ENCODE measurements at places on chromosomes 7 and 10.

DNA sequence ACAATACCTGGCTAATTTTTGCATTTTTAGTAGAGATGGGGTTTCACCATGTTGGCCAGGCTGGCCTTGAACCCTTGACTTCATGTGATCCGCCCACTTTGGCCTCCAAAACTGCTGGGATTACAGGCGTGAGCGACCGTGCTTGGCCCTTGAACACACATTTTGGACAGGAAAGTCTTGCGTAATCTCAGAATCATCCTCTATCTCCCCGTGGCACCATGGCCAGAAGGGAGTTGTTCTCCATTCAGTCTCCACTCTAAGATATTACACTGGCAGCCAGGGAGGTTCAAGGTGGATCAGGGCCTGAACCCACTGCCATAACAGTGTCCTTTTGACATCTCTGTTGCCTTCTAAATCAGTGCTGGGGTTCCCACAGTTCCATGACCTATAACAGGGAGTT is 29.2 kb upstream of the GALNTL5 start:
- DNase-seq, result no peak

DNA sequence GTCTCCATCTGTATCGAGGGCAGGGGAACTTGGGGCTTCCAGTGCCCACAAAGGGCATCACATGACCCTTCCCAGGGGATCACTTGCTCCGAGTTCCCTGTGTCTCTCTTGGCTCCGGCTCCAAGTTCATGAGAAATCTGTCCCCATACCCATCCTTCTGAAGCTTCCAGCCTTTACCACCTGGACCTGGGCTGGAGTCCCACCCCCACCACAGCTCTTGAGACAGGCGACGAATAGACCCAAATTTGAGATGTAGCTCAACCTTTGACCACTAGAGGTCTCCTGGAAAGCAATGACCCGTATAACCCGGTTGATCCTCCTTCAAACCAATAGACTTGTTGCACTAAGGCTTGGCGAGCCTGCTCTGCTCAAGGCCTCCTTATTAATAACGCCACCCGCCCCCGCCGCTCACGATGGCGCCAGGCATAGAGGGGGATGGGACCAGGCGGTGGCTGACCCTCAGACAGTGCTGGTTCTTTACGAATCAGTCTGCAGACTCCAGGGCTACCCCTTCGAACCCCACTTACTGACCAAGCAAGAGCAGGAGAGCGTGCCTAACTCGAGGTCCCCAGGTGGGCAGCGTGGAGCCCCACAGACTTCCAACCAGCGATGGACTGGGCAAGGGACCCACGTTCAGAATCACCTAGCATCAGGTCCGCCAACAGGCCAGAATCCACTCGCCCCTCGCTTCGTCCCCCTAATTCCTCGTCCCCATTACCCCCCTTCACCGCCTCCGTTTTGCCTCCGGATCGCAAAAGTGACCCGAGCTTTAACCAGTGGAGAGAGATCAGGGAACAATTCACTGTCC is 4.4 kb upstream of the ARID5B start:
- DNase-seq, result no peak

- DNase-seq, result no peak
Observed at GRCh38 chr7:92589056-92589455, 1.1 kb downstream of the FAM133B start.

GRCh38 chr7:122046402-122046801 is 97.6 kb downstream of the AASS start:
- no peak for DNase-seq

- DNase-seq, result no peak
Observed at GRCh38 chr7:121531175-121532070, 135.3 kb upstream of the FAM3C start.

GRCh38 chr10:61475449-61475873 is 22.3 kb upstream of the TMEM26 start:
- no peak for DNase-seq

- no peak for DNase-seq
Observed at GRCh38 chr7:17305387-17306171, 7.1 kb downstream of the AHR start.

GRCh38 chr10:63155388-63156020 is 22.4 kb downstream of the NRBF2 start:
- no peak for DNase-seq

DNA sequence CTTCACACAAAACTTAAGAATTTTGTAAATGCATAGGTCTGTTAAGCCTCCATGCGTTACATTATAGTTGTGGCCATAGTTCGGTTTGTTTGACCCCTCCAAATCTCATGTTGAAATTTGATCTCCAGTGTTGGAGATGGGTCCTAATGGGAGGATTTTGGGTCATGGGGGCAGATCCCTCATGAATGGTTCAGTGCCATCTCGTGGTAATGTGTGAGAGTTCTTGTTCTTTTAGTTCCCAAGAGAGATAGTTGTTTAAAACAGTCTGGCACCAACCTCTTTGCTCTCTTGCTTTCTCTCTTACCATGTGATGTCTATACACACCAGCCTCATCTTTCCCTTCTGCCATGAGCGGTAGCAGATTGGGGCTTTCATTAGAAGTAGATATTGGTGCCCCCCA is 264.3 kb downstream of the TCF7L2 start:
- no peak for DNase-seq

DNA sequence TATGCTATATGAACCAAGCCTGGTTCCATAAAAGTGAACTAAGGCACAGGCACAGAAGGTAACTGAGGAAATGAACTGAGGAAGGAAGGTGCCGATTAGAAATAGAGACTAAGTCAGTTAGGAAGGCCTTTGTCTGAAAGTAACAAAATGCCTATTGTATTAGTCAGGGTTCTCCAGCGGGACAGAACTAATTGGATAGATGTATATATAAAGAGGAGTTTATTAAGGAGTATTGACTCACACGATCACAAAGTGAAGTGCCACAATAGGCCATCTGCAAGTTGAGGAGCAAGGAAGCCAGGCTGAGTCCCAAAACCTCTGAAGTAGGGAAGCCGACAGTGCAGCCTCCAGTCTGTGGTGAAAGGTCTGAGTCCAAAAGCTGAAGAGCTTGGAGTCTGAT is 13.9 kb upstream of the PLXNA4 start:
- DNase-seq, result no peak

DNA sequence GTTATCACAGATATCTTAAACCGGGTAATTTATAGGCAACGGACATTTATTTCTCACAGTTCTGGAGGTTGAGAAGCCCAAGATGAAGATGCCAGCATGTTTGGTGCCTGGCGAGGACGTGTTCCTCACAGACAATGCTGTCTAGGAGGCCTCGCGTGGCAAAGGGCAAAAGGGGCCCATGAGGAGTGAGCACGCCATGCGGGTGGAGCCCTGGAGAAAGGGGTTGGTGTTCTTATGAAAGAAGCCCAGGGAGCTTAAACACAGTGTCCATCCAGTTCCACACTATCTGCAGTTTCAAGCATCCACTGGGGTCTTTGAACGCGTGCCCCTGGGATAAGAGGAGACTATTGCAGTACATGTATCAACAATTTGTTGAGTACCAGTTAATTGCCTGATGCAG is 51.4 kb downstream of the CXCL12 start:
- DNase-seq, result no peak

- no peak for DNase-seq
Observed at GRCh38 chr10:127196282-127197153, at the start of gene INSYN2A. Gene INSYN2A, minus strand, starts transcription at chr10:127196591. Its CDS starts 20,196 bp downstream, at chr10:127176395.
